Epithelial cell of esophagus (primary cell): ENCODE measurements at places on chromosomes 7 and 10.

DNA sequence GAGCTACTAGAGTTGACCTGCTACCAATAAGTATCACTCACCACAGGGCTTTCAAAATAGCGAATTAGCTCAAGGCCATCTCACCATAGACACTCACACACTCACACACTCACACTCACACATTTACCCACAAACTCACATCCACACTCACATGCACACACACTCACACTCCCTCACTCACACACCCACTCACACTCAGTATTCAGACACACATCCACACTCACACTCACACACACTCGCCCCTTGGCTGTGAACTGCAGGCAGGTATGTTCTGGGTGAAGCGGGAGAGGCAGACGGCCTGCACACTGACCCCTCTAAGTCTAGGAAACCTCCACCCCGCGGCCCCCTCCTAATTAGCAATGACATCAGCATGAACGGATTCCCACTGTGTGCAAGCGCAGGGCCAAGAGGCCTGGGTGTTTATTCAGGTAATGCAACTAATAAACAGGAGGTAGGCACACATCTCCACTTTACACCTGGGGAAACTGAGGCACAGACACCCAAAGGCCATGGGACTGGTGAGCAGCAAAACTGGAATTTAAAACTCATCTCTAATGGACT lies 94.6 kb downstream of the ADARB2 start:
- DNase-seq: no peak

- DNase-seq: no peak
These were observed 47.4 kb downstream of the JAZF1 start for GRCh38 chr7:28132959-28133870.

GRCh38 chr10:73922864-73923133 lies 11.9 kb downstream of the PLAU start:
- no peak for DNase-seq

- peak; percentile 52 for DNase-seq
These were observed 183.0 kb upstream of the CTBP2 start for GRCh38 chr10:125343118-125343925.

GRCh38 chr7:47379629-47380324 lies 202.1 kb downstream of the TNS3 start:
- DNase-seq: peak; percentile 60

DNA sequence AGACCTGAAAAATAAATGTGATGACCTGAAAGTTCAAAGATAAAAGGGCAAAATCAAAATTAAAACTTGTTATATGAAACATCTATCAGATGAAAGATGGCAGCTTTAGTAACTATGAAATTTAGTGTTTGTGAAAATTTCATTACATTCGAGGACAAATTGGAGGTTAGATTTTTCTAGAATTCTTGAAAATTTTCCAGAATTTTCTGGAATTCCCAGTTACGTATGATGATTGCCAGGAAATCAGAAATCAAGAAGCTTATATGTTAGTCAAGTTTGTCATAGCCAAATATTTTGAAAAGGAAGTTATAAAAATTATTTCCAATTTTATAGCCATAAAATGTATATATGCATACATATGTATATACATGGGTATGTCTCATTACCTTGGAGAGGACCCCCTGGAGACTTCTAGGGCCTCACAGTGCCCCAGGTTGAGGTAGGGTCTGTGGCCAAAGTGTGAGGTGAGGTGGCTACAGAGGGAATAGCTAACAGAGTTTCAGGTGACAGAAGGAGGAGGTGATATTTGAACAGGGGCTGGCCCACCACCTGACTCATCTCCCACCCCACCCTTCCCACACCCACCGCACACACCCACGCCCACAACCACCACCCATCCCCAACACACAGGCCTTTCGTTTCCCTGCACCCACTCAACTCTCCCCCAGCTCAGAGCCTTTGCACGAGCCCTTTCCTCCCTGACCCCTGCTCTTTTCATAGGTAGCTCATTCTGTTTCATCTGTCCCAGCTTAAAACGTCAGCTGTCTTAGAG lies 21.5 kb downstream of the C10orf105 start:
- DNase-seq: no peak

DNA sequence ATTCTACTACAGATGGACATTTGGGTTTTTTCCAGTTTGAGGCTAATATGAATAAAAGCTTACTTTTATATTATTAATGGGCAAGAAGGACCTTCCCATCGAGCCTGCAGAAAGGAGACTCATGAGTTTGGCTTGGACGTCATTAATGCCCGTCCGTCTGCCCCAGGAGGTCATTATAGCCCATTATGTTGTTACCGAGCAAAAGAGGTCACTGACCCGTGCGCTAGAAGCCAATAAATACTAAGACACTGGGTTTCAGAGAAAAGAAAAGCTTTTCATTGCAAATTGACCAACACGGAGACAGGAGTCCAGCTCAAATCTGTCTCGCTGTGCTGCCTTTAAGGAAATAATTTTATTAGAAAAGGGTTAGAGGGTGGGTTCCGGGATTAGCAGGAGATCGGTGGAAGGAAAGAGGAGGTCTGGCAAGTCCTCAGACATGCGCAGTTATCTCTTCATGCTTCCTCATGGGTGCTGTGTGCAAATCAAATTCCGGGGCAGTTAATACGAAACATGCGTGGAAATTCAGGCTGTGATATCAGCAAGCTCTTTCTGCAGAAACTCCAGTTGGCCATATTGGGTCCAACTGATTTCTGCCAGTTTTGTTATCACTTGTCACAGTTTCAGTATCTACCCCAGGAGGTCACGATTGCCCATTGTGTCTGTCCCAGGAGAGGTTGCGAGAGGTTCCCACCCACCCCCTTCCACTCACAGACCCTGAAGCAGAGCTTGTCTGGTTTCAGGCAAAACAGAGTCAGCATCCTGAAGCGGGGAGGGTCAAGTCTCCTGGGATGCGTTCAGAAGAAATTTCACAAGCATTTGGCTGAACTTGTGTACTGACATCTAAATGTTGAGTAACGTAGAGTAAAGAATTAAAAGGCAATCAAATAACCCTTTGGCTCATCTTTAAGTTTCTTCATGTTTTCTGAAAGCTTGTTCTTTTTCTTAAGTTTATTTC lies 1.1 kb upstream of the GALNTL5 start:
- no peak for DNase-seq

- DNase-seq: peak; percentile 86
These were observed 177.1 kb upstream of the SVIL start for GRCh38 chr10:29811751-29812427.

- no peak for DNase-seq
These were observed 1.7 kb upstream of the TBX20 start for GRCh38 chr7:35255443-35256255.

DNA sequence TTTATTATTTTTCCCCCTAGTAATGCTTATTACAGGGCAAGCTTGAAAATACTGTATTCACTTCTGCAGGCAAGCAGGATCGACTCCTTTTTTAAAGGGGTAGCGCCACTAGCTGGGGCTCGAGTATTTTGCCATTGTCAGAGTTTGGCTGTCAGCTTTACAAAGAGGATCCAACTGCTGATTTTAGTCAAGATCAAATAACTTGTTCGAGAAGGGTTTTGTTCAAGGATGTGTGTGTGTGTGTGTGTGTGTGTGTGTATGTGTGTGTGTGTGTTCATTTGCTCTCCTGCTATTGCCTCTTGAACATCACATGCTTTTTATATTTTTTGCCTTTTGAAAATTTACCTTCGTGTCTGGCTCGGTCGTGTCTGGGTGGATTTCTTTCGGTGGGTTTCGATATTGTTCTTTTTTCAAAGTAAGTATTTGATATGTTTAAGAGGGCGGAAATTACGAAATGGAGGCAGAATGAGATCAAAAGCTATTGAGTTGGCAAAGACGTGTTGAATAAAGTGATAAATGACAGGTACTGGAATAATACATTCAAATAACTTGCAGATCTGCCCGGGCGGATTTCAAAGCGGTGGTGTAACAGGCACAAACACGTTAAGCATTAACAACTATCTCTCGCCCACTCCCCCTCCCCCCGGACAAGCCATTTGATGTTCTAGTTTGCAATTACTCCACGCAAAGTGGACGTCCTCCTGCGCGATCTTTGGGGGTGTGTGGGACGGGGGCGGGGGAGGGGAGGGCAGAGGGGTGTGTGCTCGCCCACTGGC lies 1.1 kb downstream of the ARID5B start:
- peak; percentile 93 for DNase-seq

DNA sequence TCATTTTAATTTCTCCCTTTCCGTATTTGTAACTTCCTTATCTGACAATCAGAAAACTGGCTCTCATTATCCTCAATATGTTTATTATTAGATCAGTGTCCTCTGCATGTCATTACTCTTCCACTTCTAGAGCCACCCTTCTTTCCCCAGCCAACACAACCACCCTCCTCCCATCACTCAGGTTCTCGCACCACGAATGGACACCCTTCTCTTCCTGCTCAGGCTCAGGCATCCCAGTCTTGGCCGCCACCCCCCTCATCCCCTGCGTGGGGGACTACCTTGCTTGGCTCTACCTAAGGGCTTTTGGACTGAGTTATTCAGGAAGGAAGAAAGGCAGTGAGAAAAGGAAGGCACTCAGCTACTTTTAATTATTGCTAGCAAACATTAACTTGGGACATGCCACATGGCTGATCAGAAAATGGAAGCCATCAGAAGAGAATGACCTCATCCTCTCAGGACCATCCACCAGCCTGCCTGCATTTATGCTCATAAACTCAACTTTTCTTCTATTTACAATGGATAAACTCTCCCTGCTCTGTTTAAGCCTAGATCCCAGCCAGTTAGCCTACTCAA lies 199.9 kb upstream of the PLXNA4 start:
- DNase-seq: no peak

DNA sequence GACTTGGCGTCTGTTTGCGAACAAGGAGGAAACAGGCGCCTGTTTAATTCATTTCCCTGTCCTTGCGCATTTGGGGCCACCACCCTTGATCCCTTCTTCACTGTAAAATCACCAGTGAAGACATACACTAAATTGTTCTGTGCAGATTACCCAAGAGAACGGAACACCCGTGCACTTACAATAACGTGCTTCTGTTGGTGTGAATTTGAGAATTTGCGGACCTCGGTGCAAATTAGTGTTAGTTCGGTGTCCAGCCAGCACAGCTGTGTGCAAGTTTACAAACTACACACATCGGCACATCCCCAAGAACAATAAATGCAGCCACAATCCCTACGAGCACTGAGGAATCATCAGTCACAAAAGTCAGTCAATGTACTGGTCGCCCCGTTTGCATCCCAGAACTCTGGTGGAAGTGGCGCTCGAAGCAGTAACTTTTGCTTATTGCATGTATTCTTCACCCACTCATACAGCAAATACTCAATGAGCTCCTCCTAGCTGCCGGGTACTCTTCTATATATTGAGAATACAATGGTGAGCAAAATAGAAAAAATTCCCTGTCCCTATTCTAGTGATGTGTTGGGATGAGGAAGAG lies 786 bp upstream of the CNOT4 start:
- peak; percentile 35 for DNase-seq

DNA sequence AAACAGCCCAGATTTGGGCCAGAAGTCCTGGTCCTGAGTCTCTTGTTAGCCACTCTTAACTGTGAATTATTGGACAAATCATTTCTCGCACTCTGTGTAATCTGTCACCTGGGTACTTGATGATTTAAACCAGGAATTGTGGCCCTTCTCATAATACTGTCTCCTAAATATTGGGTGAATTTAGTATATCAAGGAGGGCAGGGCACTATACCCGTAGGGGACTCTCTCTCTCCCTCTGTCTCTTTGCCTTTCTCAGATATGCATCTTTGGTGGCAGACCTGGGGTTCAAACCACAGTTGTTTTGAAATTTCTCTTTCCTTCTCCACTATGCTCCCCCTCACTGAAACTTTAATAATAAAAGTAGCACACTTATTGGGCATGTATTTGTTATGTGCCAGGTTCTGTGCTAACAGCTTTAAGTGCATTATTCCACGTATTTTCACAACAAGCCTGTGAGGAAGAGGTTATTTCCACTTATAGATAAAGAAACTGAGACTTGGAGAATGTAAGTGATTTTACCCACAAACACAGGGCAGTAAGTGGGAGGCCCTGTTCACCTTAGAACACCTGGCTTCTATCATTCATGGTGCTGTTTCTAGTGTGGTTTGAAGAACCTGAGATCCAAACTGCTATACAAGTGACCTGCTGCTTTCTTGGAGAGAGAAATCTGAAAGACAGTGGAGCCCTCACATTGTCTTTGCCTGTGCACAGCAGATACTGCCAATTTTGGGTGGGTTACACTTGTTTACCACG lies 11.8 kb downstream of the FAS start:
- no peak for DNase-seq

- DNase-seq: peak; percentile 38
These were observed 46.0 kb downstream of the ZNRF2 start for GRCh38 chr7:30330134-30331111.

- peak; percentile 50 for DNase-seq
These were observed 122.6 kb downstream of the INHBA start for GRCh38 chr7:41579961-41580935.

DNA sequence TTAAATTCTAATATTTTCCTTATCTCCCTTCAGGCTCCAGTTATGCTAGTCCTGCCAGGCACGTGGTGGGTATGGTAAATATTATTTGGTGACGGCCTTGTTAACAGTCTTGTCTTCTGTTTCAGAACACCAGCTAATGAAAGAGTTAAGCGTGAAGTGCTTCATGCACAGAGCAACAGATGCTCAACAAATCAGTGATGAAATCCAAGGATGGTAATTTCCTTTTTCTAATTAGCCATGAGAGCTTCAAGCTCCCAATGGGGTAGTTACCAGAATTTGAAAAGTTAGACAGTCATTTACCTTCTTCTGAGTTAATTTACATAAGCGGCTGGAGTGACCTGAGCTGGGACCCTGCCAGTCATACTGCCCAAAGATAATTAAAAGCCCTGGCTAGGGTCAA lies 1.9 kb upstream of the OTUD1 start:
- DNase-seq: no peak

DNA sequence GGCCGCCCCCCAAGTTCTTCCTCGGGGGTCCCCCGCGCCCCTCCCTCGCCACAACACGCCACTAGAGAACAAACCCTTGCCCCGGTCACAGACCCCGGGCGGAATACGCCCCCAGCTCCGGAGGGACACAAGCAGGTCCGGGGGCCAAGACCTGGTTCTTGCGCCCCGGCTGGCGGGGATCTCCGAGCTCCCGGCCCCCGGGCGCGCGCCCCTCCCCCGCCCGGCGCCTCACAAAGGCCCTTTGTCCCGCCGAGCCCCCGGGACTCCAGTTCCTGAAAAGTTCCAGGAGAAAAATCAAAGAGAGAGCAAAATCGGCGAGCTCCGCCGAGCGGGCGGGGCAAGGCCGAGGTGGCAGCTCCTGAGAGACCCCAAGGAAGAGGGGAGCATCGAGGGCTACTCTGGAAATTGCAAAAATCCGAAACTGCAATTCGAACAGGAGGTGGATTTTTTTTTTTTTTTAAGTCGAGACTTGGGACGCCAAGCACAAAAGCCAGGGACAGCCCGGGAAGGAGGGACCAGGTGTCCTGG lies 4.0 kb downstream of the TNRC18 start:
- DNase-seq: no peak

GRCh38 chr7:12643644-12644043 lies 43.8 kb upstream of the ARL4A start:
- DNase-seq: no peak
